ENCODE measurements at places on chromosomes 4 and X.

DNA sequence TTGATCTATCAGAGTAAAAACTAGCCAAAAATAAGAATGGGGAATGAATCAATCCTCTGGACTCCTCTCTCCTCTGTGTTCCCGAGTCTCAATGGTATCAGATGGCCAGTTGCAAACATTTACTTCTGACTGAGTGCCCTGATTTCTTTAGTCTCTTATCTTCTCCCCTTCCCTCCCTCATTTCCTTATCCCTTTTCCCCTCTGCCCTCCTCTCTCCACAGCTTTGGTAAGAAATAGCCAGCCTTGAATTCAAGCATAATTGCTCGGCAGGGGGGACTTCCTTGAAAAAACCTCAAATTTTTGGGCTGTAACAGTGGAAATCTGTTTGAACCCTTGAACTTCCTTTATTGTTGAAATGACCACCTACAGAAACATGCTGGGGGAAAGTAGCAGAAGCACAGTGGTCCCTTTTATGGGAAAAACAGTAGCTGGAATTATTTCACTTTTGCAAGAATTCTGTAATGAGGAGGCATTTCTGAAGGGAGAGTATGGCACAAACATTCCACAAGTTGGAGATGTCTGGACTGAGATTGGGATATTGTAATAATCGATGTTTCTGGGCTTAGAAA is 40.3 kb downstream of the NHS start:
- no peak for DNase-seq

GRCh38 chr4:22869235-22869634 is 176.5 kb downstream of the GBA3 start:
- DNase-seq, result no peak

GRCh38 chrX:106932960-106933537 is 12.8 kb downstream of the CLDN2 start:
- no peak for DNase-seq

- DNase-seq, result no peak
Observed at GRCh38 chrX:18390941-18391538, 34.4 kb upstream of the CDKL5 start.

- DNase-seq, result no peak
Observed at GRCh38 chrX:55143621-55144020, 54.8 kb downstream of the PAGE2 start.

GRCh38 chr4:101286663-101287062 is 60.7 kb downstream of the PPP3CA start:
- DNase-seq, result no peak
